ENCODE measurements at places on chromosomes 11 and 22. TPM values are rescaled to one million over a fixed set of nuclear protein-coding genes. Genes with fewer than 3 reads are reported as not detected.

- no peaks in the 10 kb centered on the region for H3K4me1 ChIP-seq
- no peak overlapping the region for H3K4me3 ChIP-seq
- DNase-seq, result no peak
- no peaks in the 10 kb centered on the region for H3K36me3 ChIP-seq
- H3K27ac ChIP-seq, result no peak overlapping the region
- peaks cover 2% of the 10 kb centered on the region for H3K27me3 ChIP-seq
Observed at GRCh38 chr11:119912229-119912628, 183.2 kb upstream of the NECTIN1 start.

DNA sequence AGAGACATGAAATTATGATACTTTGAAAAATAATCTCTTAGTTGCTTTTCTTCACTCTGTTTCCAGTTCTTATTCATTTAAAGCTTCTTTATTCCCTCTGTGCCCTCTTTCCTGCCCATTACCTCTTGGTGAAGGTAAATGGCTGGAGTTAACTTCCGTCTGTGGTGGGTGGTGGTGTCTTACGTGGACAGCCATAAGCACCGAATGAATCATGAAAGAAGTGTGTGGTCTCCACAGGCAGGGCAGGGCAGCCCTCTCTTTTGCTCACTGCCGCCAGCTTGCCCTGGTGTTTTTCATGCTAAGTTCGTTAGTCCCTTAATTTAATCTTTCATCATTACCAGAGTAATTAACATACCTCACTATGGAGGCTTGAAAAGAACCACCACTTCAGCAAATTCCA lies 98.7 kb upstream of the SORL1-AS1 start:
- H3K27ac ChIP-seq, result no peak overlapping the region
- no peaks in the 10 kb centered on the region for H3K27me3 ChIP-seq
- no peak overlapping the region for H3K4me3 ChIP-seq
- H3K4me1 ChIP-seq, result no peaks in the 10 kb centered on the region
- no peak for DNase-seq
- H3K36me3 ChIP-seq, result peaks cover 2% of the 10 kb centered on the region

DNA sequence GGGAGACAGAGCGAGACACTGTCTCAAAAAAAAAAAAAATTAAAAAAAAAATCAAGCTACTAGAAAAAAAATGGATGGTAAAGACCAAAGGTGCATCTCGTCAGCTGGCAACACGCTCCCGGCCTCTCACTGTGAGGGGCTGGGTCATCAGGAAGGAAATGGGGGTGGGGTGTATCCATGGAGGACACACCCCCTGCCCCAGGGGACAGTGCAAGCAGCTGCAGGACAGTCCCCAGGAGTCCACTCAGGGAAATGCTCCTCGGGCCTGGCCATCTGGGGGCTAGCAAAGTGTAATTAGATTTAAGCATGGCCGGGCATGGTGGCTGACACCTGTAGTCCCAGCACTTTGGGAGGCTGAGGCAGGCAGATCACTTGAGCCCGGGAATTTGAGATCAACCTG lies 23.1 kb downstream of the TTLL1 start:
- H3K4me3 ChIP-seq, result no peak overlapping the region
- DNase-seq, result no peak
- H3K27ac ChIP-seq, result no peak overlapping the region
- no peaks in the 10 kb centered on the region for H3K27me3 ChIP-seq

DNA sequence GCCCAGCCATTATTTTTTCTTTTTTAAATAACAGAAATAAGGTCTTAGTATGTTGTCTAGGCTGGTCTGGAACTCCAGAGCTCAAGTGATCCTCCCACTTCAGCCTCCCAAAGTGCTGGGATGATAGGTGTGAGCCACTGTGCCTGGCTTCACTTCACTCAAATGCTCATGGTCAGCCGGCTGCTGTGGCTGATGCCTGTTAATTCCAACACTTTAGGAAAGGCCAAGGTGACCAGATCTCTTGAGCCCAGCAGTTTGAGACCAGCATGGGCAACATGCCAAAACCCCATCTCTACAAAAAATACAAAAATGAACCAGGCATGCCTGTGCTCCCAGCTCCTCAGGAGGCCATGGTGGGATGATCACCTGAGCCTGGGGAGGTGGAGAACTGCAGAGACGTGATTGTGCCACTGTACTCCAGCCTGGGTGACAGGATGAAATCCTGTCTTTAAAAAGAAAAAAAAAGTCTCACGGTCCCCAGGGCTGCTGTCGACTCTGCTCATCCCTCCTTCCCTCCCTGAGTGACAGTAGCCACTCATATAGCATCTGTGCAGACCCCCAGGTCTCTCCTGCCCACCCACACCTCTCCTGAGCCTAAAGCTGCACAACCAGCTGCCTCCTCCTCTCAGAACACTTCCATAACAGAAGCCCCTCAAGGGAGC lies 3.6 kb downstream of the YDJC start:
- no peak overlapping the region for H3K4me3 ChIP-seq
- H3K27me3 ChIP-seq, result no peaks in the 10 kb centered on the region

- DNase-seq, result no peak
- H3K4me3 ChIP-seq, result no peak overlapping the region
- no peaks in the 10 kb centered on the region for H3K36me3 ChIP-seq
- no peak overlapping the region for H3K27ac ChIP-seq
Observed at GRCh38 chr11:131025020-131025419, 108.7 kb upstream of the SNX19 start.

- no peaks in the 10 kb centered on the region for H3K36me3 ChIP-seq
- H3K4me1 ChIP-seq, result no peaks in the 10 kb centered on the region
- DNase-seq, result no peak
- no peak overlapping the region for H3K4me3 ChIP-seq
- no peaks in the 10 kb centered on the region for H3K27me3 ChIP-seq
Observed at GRCh38 chr11:77784572-77784971, 36.0 kb downstream of the RSF1 start.

DNA sequence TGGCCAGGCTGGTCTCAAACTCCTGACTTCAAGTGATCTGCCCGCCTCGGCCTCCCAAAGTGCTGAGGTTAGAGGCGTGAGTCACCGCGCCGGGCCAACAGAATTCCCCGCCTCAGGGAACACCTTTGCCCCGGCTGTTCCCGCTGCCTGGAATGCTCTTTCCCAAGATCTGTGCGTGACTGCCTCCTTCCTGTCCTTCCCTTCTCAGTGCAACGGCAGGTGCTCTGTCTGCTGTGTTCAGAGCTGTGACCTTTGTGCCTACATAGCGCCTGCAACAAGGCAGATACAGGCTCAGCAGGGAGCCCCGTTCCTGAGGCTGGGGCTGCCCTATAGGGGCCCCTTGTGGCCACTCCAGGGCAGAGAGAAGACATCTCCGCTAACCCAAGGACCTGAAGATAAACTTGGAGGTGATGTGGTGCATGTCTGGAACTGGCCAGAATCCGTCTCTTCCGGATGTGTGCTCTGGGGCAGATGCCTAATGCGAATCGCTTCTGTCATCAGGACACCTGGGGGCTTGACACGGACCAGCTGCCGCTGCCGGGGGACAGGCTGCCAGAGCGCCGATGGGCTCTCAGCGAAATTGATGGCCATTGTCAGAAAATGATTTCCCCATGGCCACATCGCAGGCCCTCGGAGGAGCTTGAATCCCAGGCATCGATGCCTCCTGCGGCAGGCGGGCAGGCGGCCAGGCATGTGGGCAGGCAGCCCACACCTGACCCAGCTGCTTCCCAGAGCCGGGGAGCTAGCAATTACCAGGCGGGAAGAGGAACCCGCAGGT lies 43.5 kb upstream of the TCF20 start:
- H3K4me3 ChIP-seq, result no peak overlapping the region
- no peak for DNase-seq
- H3K4me1 ChIP-seq, result no peaks in the 10 kb centered on the region

DNA sequence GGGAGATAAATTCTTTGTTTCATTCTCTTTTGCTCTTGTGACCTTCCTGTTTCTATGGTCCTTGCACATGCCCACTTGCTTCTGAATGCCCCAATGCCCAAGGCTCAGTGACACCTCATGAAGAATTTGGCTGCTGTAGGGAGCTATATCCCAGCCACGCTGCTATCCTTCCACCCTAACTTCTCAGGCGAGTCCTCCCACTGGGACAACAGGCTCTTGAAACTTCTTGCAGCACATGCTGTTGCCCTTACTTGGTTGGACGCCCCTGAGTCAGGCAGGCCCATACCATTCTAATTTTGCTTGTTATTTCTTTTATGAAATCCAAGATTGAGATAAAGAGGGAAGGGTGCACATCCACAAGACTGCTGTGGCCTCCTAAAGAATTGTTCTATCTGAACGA lies 57.6 kb upstream of the BLID start:
- peaks cover 6% of the 10 kb centered on the region for H3K4me1 ChIP-seq
- no peak for DNase-seq
- H3K27me3 ChIP-seq, result no peaks in the 10 kb centered on the region

- no peak overlapping the region for H3K4me3 ChIP-seq
- H3K36me3 ChIP-seq, result no peaks in the 10 kb centered on the region
Observed at GRCh38 chr22:37368058-37368457, 59.2 kb downstream of the ELFN2 start.

GRCh38 chr22:28208787-28209186 lies 289.7 kb upstream of the PITPNB start:
- no peak for DNase-seq
- no peak overlapping the region for H3K27ac ChIP-seq
- no peak overlapping the region for H3K4me3 ChIP-seq
- peaks cover 4% of the 10 kb centered on the region for H3K4me1 ChIP-seq
- H3K27me3 ChIP-seq, result no peaks in the 10 kb centered on the region

GRCh38 chr11:133906746-133907145 lies 50.0 kb downstream of the IGSF9B start:
- H3K4me1 ChIP-seq, result no peaks in the 10 kb centered on the region
- no peaks in the 10 kb centered on the region for H3K27me3 ChIP-seq
- H3K27ac ChIP-seq, result no peak overlapping the region

DNA sequence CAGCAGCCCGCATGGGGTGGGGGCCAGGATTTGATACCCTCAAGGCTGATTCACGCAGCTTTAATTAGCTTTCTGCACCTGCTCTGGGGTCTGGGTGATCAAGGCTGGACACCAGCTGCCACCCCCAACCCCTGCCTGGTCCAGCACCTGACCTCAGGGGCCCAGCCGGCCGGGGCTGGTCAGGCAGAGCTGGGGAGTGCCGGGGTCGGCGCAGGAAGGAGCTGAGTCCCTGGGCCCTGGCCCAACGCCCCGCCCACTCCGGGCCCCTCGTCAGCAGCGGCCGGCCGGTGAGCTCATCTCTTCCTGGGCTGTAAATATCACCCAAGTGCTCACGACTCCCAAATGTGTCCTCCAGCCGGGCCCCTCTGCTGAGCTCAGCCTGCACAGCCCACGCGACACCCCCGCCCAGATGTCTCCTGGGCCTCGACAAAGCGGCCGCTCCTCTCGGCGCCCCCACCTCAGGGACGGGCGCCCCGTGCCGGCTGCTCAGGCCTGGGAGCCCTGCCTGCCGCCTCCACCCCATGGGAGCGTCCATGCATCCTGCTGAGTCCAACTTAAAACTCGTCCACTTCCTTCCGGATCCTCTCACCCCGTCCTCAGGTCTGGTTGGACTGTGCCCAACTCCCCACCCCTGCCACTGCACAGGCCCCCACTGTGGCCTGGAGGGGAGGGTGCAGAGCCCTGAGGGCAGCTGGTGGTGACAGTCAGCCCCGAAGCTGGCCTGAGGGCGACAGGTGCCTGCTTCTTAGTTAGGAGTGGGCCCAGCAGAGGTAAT lies 29.0 kb downstream of the RTN4R start:
- H3K4me3 ChIP-seq, result no peak overlapping the region
- H3K27ac ChIP-seq, result no peak overlapping the region
- H3K36me3 ChIP-seq, result no peaks in the 10 kb centered on the region

DNA sequence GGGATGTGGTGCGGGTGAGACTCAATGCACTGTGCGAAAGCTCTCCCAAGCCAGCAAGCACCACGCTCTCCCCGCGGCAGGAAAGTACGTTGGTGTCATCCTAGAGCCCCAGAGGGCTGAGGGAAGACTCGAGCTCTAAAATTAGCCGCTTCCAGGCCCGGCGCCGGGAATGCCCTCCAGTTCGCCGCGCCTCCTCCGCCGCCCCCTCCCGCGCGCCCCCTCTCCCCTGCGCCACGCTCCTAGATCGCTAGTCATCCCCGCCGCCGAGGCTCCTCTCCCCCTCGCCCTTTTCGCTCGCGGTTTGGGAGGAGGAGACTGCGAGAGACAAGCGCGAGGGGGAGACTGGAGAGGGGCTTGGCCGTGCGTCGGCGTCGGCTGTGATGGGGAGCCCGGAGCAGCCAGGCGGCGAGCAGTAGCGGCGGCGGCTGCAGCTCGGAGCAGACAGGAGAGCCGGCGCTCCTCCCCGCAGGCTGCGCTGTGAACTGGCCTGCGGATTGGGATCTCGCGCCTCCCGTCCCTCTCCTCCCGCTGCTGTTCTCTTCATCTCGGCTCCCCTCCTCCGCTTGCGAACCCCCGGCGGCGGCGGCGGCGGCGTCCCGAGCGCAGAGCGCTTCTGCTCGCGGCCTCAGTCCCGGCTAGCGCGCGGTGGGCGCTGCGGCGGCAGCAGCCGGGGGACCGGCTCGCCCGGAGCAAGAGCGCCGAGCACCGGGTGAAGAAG lies at the start of gene FAT3:
TSS of gene FAT3 (plus strand) at position 412 of the 718 bp plus-strand sequence. CDS start 127,295 bp downstream, outside the sequence.
- no peaks in the 10 kb centered on the region for H3K4me1 ChIP-seq
- no peaks in the 10 kb centered on the region for H3K36me3 ChIP-seq
- DNase-seq, result peak; percentile 86
- no peaks in the 10 kb centered on the region for H3K27me3 ChIP-seq

GRCh38 chr22:20964799-20965103 lies 2.3 kb upstream of the AIFM3 start:
- DNase-seq, result no peak
- H3K36me3 ChIP-seq, result no peaks in the 10 kb centered on the region
- no peak overlapping the region for H3K4me3 ChIP-seq
- H3K27me3 ChIP-seq, result no peaks in the 10 kb centered on the region
- no peak overlapping the region for H3K27ac ChIP-seq
- H3K4me1 ChIP-seq, result no peaks in the 10 kb centered on the region

DNA sequence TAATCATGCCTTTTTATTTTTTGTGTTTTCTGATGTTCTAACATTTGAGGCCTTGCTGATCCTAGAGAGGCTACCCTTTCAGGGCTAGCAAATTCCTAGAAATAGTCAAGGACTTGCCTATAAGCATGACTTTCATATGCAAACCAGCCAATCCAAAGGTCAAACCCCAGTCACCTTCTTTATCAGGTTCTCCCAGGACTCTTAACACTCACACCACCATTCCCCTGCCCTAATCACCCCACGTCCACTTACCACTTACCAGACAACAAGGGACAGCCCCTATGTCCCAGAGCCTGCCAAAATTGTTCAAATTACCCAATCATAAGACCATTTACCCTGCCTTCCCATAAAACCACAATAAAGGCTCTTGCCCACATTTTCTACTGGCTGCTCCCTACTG lies 1339.8 kb downstream of the LRRC4C start:
- no peak overlapping the region for H3K4me3 ChIP-seq
- H3K4me1 ChIP-seq, result peaks cover 3% of the 10 kb centered on the region
- H3K36me3 ChIP-seq, result no peaks in the 10 kb centered on the region
- H3K27me3 ChIP-seq, result peaks cover 1% of the 10 kb centered on the region
- H3K27ac ChIP-seq, result no peak overlapping the region
- no peak for DNase-seq

- peaks cover 5% of the 10 kb centered on the region for H3K27me3 ChIP-seq
- H3K4me3 ChIP-seq, result peak within 1 kb of the TSS; percentile 35
- H3K4me1 ChIP-seq, result peaks cover 3% of the 10 kb centered on the region
- H3K36me3 ChIP-seq, result no peaks in the 10 kb centered on the region
Observed at GRCh38 chr11:65890324-65891218, at the start of gene CCDC85B. Gene CCDC85B, plus strand, starts transcription at chr11:65890673. Its CDS starts 111 bp downstream, at chr11:65890784.

NCAM1 gene
- total RNA-seq, result 10.2 TPM

TMEM151A gene
- total RNA-seq, result not detected

SAA2 gene
- 21.8 TPM for total RNA-seq

RASGRP2 gene
- total RNA-seq, result 44.7 TPM

MMP8 gene
- total RNA-seq, result 0.60 TPM

Measured in aorta (tissue), 5 donors.